ENCODE measurements at places on chromosomes 3 and 15.

GRCh38 chr3:189292667-189293484, 121.1 kb downstream of the TPRG1 start:
- no peak for DNase-seq

GRCh38 chr3:150150633-150151032, 179.9 kb upstream of the PFN2 start:
- no peak for DNase-seq

- no peak for DNase-seq
Measured at GRCh38 chr15:72593838-72594237, 60.7 kb upstream of the GOLGA6B start.

DNA sequence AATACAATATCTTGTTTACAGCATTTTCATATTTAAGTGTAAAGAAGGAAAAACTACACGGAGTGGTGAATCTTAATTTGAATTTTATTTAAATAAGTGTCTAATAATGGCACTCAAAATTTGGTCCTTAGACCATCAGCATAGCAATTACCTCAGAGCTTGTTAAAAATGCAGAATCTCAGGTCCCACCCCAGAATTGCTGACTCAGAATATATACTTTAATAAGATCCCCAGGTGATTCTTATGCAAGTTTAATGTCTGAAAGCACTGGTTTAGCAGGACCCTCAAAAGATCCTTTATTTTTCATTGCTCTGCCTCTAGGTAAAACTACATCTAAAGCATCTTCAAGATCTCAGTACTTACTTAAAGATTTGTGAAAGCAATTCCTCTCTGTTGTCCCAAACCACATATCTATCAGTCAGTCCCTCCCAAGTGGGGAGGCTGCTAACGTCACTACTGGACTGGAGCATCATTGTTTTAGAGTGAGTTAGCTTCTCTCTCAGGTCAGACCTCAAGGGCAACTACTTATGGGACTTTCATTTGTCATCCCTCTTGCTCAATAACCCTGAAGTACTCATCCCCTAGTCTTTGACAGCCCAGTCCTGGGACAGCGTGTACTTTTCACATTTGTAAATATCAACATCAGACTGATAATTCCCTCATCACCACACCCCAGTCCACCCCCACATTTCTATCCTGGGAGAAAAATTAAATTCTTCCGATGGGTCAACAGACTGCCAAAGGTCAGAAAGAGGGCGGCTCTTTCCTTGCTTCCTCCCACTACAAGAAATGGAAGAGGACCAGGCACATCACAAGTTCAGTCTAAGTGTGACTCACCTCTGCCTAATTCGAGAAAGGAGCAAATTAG, 76.7 kb downstream of the CBLB start:
- no peak for DNase-seq

GRCh38 chr3:14875411-14876175, 56.8 kb downstream of the FGD5 start:
- no peak for DNase-seq

DNA sequence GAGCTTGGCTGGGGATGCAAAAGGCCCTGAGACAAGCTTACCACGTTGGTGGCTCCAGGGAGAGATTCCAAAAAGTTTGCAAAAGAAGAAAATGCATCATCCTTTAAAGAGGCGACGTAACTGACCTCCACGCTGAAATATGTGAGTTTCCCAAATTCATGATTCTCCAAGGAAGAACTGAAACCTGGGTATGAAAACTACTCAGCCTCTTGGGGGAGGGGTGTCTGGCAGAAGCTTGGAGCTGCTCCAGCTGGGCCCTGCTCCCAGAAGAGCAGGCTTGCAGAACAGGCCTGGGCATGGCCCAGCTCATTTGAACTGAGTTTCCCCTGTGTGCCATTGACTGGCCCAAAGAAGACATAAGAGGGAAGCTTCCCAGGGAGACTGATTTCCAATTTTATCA, 20.5 kb downstream of the CPN2 start:
- no peak for DNase-seq

GRCh38 chr15:68375716-68376220, 56.2 kb downstream of the ITGA11 start:
- no peak for DNase-seq

GRCh38 chr3:176941689-176942088, 255.6 kb downstream of the TBL1XR1 start:
- DNase-seq, result no peak

Measured in neural crest cell (in vitro differentiated cells).